Activated CD8-positive, alpha-beta T cell treated with anti-CD3 and anti-CD28 coated beads for 36 hours (primary cell): ENCODE measurements at places on chromosomes 16 and 17.
A peak's percentile ranks its signal among the peaks of the same experiment; 100 is the strongest.

DNA sequence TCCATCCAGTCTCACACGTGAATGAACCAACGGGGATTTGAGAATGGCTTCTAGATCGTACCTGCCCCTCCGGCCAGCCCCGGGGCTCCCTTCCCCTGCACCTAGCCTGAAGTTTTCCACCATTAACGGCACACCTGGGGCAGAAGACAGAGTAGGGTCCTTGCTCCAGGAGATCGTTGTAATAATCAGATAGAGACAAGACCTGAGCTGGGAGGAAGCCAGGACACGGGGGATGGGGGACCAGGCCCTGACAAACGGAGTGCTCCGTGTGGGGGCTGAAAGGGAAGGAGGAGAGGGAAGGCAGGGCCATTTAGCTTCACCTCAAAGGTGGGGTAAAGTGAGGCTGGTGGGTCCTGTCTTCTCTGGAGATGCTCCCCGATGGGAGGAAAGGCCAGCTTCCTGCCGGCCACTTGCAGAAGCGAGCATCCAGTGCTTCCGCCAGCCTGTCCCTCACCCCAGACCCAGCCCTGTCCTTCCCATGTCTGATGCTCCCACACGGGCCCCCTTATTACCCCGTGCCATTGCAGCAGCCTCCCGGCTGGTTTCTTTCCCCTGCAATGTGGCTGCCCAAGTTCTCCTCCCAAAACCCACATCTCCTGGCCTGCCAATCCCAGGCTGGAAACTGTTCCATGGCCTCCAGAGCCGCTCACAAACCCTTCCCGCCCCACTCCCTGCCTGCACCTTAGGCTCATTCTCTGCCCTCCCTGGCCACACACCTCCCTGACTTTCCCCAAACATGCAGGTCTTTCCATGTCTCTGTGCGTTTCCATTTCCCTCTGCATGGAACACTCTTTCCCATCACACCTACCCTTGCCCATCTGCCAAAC lies 79.3 kb downstream of the MRC2 start:
- no peak for DNase-seq

DNA sequence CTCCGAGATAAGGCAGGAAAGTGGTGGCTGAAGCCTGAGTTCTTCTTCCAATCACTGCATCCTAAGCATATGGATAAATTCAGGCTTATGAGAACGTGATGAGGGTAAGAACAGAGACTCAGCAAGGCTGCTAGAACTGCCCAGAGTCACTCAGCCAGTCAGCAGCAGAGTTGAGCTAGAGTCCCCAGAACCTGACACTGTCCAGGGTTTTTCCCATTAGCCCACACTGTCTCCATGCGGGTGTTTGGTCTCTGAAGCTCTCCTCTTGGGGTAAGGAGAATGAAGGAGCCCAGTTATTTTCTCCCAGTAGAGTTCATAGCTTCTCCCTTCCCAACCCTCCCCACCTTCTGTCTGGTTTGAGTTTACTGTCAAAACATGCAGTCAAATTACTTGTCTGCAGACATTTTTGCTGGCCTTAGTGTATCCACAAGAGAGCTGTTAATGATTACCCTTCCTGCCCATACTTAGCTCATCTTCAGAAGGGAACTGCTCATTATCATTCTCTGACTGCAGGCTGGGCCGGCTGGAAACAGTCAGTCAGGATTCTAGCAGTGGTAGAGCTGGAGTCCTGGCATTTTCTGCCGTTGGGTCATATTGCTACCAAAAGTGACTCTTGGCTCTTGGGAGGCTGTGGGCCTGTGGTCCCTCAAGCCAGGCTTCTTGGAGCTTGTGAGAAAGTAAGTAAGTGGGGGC lies 460.0 kb downstream of the HS3ST3B1 start:
- no peak for DNase-seq

DNA sequence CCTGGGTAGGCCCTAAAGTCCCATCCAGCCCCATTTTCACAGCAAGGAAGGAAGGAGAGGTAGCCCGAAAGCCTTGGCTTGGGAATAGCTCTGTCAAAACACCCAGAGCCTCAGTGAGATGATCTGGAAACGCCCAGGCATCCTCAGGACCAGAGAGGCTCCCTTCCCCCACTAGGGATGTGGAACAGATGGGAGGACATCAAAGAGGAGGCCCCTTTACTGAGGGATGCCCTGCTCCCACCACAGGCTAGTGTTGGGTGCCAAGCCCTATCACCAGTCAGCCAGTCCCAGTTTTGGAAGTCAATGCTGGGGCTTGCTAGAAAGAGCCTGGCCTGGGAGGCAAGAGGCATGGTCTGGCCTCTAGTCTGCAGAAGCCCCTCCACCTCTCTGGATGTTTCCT lies 4.7 kb downstream of the TPPP3 start:
- no peak for DNase-seq

GRCh38 chr16:83624429-83625120 lies 183.2 kb upstream of the HSBP1 start:
- no peak for DNase-seq

DNA sequence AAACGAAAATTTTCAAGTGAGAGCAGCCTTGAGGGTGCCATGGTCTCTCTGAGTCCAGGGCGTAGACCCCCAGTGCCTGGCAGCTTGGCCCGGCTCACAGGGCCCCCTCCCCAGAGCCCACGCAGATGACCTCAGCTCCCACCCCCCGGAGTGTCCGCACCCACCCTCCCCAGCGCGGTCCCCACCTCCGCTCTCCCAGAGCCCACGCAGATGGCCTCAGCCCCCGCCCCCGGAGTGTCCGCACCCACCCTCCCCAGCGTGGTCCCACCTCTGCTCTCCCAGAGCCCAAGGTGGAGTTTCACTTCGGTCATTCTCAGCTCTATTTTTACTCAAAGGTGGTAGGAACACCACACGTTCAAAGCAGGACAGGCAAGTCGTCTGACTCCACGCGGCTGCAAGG lies 13.9 kb downstream of the ABR start:
- no peak for DNase-seq

GRCh38 chr17:1958134-1958881 lies 66.8 kb downstream of the RTN4RL1 start:
- no peak for DNase-seq

DNA sequence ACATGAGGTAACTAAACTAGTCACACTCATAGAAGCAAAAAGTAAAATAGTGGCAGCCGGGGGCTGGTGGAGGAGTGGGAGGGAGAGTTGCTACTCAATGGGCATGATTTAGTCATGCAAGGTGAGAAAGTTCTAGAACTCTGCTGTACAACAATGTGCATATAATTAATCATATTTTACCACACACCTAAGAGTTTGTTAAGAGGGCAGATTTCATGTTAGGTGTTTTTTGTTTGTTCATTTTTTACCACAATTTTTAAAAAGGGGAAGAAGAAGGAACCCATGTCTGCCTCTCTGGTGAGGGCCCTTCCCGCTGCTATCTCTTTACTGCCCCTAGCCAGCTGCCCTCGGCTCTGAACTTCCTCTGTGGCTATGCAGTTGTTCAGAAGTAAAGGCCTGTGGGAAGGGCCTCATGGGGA lies 11.2 kb downstream of the CD300LB start:
- peak; percentile 55 for DNase-seq

- DNase-seq: peak; percentile 35
Observed at GRCh38 chr17:37541880-37542660, 52.4 kb downstream of the DUSP14 start.

DNA sequence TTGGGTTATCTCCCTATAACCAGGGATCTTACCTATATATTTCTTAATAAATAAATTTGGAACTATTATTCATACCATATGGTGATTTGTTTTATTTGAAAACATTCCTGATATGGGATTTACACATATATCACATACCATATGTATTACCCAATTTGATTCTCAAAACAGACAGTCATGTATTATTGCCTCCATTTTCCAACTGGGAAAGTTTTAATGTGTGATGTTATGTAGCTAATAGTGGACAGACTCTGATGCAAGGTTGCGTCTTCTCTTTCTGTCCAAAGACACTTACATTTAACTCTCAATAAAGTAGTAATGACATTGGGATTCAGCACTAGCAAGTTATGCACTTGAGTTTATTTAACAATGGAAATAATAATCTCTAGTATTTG lies 1.1 kb downstream of the KRTAP9-9 start:
- DNase-seq: no peak

GRCh38 chr16:52141871-52142270 lies 405.1 kb downstream of the TOX3 start:
- no peak for DNase-seq

DNA sequence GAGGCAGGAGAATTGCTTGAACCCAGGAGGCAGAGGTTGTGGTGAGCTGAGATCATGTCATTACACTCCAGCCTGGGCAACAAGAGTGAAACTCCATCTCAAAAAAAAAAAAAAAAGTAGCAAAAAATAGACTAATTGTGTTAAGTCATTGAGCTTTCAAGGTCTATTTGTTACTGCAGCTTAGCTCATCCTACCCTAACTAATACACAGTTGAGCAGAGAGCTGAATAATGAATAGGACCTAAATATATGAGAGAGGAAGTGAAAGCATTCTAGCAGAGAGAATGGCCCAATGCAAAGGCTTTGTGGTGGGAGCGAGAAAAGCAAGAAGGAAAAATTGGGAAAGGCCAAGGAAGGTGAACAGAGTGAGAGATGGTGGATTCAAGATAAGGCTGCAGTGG lies 128.3 kb downstream of the AXIN2 start:
- DNase-seq: no peak

DNA sequence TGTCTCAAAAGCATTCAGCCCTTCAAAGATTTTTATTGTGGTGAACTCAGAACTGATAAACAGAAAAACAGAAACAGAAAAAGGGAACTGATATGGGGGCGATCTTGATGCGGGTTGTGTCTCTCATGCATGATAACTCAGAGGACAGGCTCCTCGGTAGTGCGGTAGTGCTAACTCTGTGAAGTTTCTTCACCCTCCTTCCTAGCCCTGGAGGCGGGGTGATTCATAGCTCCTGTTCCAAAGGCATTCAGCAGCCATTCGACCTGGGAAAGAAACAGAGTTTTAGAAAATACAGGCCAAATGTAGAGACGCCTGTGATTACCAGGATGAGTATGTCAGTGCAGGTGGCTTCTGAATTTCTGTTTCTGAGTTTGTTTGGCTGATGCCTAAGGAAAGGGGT lies 5.5 kb upstream of the MAF start:
- no peak for DNase-seq

GRCh38 chr17:27891841-27892240 lies 1.3 kb downstream of the LYRM9 start:
- DNase-seq: no peak

GRCh38 chr17:37131669-37132611 lies 183.2 kb downstream of the AATF start:
- DNase-seq: no peak

DNA sequence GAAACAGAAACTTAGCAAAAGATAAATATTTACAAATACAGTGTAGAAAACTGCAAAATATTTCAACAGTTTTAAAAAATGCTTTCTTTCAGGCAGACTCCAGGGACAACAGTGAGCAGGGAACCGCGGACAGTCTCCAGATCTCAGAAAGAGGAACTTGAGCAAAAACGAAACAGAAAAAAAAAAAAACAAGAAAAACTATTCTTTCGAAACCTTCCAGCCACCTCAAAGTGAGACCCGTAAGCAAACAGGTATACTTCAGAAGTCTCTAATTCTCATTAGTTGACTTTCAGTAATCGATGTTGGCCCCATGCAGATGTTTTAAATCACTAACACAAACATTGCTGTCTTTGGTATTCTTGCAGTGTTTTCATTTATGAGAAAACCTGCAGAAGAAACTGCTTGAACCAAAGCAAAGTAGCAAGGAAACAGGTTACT lies 15.7 kb upstream of the CCL1 start:
- peak; percentile 54 for DNase-seq

GRCh38 chr16:57354311-57354710 lies 4.3 kb upstream of the CCL22 start:
- no peak for DNase-seq

DNA sequence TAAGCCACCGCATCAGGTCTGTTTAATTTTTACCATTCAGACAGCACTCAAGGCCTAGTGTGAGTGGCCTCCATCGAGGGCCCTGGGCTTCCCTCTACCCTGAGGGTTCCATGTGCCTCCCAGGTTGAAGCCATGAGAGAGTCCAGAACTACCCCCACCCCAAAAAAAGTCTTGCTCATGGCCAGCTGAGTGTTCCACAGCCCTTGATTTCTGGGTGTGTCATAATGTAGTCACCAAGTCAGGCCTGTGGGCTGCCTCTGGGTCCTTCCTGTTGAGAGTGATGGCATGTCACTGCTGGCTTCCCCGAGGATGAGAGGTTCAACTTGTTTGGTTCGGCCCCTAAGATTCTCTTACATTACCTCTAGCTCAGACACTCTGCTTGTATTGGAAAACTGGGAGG lies 100.6 kb downstream of the PITPNC1 start:
- peak; percentile 87 for DNase-seq

GRCh38 chr16:2487517-2487842 lies 12.6 kb downstream of the TBC1D24 start:
- no peak for DNase-seq

GRCh38 chr17:40472733-40473452 lies 28.5 kb downstream of the TNS4 start:
- no peak for DNase-seq

DNA sequence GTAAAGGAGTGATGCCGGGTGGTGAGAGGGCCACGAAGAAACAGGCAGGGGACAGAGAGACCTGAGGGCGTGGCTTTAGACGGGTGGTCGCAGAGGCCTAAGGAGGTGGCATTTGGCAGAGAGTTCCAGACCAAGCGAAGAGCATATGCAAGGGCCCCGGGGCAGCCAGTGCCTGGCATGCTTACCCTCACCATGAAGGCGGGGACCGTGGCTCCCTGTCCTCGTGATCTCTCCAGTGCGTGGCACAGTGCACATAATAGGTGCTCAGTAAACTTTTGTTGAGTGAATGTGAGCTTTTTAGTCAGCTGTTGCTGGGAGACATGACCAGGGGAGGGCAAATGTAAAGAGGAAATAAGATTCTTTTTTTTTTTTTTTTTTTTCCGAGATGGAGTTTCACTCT lies 245.6 kb upstream of the GSE1 start:
- no peak for DNase-seq

DNA sequence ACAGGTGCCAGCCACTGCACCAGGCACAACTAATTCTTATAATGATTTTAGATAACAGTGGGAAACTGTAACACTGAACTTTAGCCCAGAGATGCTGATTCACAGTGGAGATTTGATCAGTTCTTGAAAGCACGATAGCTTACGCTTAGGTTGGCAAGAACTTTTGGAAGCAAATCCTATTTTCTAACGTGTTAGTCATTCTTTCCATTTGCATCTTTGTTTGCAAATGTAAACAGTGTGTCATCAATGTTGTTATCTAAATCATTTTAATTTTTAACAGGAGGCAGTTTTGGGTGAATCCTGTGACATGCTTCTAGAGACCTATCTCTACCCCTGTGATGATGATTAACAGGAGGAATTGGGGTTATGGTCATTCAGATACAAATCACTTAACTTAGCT lies 35.7 kb upstream of the GNA13 start:
- no peak for DNase-seq

- DNase-seq: no peak
Observed at GRCh38 chr16:61105544-61105943, 930.7 kb downstream of the CDH8 start.
